ENCODE measurements at places on chromosomes 16 and 17. TPM values are rescaled to one million over a fixed set of nuclear protein-coding genes. Genes with fewer than 3 reads are reported as not detected.

Gene PRCD
- 11.2 TPM for total RNA-seq

Gene KRT39
- total RNA-seq, result 0.17 TPM

Gene KRT13
- 0.17 TPM for total RNA-seq

Gene CAVIN1
- 467 TPM for total RNA-seq

Gene POLR2A
- total RNA-seq, result 107 TPM

Gene MBTPS1
- total RNA-seq, result 93.7 TPM

Gene SPNS2
- 0.09 TPM for total RNA-seq

Gene PRSS33
- not detected for total RNA-seq

Gene CHST5
- total RNA-seq, result not detected

Gene KRT24
- total RNA-seq, result not detected

Gene RHOT2
- 32.0 TPM for total RNA-seq

Gene MGAT5B
- total RNA-seq, result 0.32 TPM

Gene MAF
- 29.0 TPM for total RNA-seq

Gene TPSAB1
- total RNA-seq, result not detected

Gene SCIMP
- not detected for total RNA-seq

Gene ABCA9
- 18.1 TPM for total RNA-seq

Gene GNG13
- total RNA-seq, result not detected

Gene ATP2A1
- total RNA-seq, result 0.16 TPM

Gene RUNDC3A
- total RNA-seq, result 0.17 TPM

Gene NKD1
- under 0.01 TPM for total RNA-seq

Gene FBXW10
- total RNA-seq, result under 0.01 TPM

Gene KIF2B
- total RNA-seq, result not detected

Gene CLEC19A
- total RNA-seq, result not detected

Gene MFAP4
- total RNA-seq, result 47.1 TPM

Gene MT1M
- 3.9 TPM for total RNA-seq

Gene USP43
- 0.09 TPM for total RNA-seq

Gene TP53TG3F
- total RNA-seq, result not detected

Gene ENPP7
- not detected for total RNA-seq

Gene SLFN12
- 16.7 TPM for total RNA-seq

Gene SDK2
- under 0.01 TPM for total RNA-seq

Gene SPNS3
- not detected for total RNA-seq

Gene CCDC137
- total RNA-seq, result 7.5 TPM

Gene WNT3
- total RNA-seq, result 0.32 TPM

Gene HAGHL
- 9.7 TPM for total RNA-seq

Gene STAC2
- not detected for total RNA-seq

Gene CACNG5
- not detected for total RNA-seq

Gene PRAC2
- total RNA-seq, result not detected

Gene CPHXL2
- total RNA-seq, result not detected

Gene CDK3
- 3.0 TPM for total RNA-seq

Gene HOXB6
- 3.2 TPM for total RNA-seq

Gene ALOX12B
- not detected for total RNA-seq

Gene ADAD2
- not detected for total RNA-seq

Gene FBXO39
- total RNA-seq, result 0.09 TPM

Data from bronchial smooth muscle cell (primary cell).